ENCODE measurements at places on chromosomes 6 and 20.

DNA sequence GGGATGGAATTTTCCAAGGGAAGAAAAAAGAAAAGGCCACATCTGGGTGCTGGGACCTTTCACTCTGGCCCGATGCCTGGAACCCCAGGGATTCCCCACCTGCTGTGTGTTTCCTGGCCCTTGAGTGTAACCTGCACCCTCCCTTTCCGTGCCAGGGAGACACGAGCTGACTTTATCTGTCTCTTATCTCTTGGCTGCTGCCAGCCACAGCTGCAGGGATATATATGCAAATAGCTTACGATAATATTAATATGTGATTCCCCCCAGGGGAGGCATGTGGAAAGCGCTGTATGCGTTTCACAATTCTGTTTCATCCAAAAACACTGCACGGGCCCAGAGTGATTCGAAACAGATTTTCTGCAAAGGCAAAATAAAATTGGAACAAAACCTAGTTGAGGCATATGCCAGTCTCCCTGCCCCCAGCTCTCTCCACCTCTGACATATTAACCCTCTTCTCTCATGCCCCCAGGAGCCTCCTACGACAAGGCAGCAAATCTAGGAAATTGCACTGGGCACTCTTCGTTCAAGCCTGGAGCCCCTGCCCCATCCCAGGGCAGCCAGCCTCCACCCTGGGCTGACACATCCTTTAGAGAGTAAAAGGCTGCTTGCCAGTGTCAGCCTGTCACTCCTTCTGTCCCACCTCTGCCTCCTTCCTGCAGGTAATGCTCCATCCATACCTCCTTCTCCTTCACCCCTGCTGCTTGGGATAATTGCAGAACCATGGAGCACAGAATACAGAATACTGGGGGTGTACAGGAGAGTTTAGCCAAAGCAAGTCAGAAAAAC is 1.3 kb downstream of the RIPOR3 start:
- no peak for DNase-seq

GRCh38 chr20:57310821-57311514 is 18.6 kb upstream of the SPO11 start:
- DNase-seq, result no peak

DNA sequence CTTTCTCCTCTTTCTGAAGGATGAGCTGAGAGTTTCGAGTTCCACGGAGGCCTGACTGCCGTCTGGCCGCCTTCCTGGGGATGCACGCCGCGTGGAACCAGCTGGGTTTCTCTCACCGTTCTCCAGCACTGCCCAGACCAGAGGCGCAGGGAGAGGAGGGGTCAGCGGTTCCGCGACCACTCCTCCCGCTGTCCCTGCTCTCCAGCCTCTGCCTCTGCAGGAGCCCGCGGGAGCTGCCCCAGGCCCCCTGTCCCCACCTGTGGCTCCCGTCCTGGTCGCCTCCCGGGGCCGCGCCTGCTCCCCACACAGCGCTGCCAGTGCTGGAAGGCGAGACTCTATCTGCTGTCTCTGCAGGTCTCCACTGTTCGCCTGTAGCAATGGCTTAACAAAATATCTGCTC is 106.8 kb upstream of the AFDN start:
- no peak for DNase-seq

GRCh38 chr6:112618849-112619248 is 271.7 kb downstream of the RFPL4B start:
- no peak for DNase-seq

Data from stimulated activated effector memory CD8-positive, alpha-beta T cell treated with anti-CD3 and anti-CD28 coated beads, Interleukin-12 subunit alpha, Interleukin-12 subunit beta, amount 100 ng/mL, for 72 hours (primary cell).